ENCODE measurements at places on chromosomes 2 and 18. TPM values are rescaled to one million over a fixed set of nuclear protein-coding genes. Genes with fewer than 3 reads are reported as not detected.

- H3K36me3 ChIP-seq = peaks cover 22% of the 10 kb centered on the region
- no peaks in the 10 kb centered on the region for H3K27me3 ChIP-seq
- no peak overlapping the region for H3K4me3 ChIP-seq
- H3K4me1 ChIP-seq = peaks cover 23% of the 10 kb centered on the region
- no peak overlapping the region for H3K27ac ChIP-seq
Observed at GRCh38 chr18:54148151-54148550, 76.3 kb downstream of the MBD2 start.

DNA sequence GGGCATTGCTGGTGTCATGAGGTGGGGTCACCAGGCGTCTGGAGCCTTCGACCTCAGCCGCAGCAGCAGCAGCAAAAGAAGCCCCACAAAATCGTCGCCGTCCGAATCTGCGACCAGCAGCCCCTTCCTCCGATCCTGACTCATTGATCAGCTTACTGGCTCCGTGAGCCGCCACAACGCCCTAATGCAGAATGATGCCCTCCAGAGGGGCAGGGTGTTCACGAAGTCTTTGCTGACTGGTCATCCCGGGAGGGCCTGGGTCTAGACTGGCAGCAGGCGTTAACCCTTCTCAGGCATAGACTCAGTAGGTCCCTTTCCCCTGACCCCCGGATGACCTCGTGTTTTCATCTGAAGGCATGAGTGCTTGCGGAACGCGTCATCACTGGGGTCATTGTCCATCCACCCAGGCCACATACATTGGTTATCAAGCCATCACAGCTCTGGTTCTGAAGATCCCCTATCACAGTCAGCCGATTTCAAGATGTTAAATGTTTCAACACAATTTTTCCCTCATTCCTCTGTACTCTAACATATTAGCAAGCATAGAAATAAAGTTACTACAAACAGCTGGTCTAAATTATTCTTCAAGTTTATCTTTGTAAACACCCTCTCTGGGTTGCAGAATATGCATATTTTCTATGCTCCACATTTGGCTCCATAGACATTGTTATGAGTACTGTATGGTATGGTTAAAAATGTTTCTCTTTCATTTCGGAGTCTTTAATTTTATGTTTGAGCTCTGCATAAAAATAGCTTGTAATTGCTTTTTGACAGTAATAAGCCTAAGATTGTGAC, 83.3 kb upstream of the SALL3 start:
- no peak overlapping the region for H3K4me3 ChIP-seq
- no peak for DNase-seq
- H3K4me1 ChIP-seq = no peaks in the 10 kb centered on the region

DNA sequence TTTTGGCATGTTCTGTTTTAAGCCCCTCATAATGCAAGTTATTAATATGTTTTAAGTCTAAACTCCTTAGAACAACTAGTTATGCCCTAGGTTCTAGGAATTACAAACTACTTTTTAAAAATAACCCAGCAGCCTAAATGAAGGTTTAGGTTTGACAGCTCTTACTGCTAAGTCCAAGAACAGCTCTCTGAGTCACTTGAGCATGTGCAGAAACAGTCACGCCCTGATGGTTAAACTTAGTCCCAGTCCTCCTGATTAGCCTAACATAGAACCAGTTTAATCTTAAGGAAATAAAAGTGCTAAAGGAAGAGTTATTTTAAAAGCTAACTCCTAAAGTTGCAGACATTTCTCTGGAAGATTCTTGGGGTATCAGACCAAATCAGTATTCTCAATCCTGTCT, 72.5 kb downstream of the RMDN2 start:
- no peak overlapping the region for H3K27ac ChIP-seq
- no peaks in the 10 kb centered on the region for H3K27me3 ChIP-seq
- H3K4me3 ChIP-seq = no peak overlapping the region
- H3K36me3 ChIP-seq = no peaks in the 10 kb centered on the region
- no peaks in the 10 kb centered on the region for H3K4me1 ChIP-seq
- no peak for DNase-seq

DNA sequence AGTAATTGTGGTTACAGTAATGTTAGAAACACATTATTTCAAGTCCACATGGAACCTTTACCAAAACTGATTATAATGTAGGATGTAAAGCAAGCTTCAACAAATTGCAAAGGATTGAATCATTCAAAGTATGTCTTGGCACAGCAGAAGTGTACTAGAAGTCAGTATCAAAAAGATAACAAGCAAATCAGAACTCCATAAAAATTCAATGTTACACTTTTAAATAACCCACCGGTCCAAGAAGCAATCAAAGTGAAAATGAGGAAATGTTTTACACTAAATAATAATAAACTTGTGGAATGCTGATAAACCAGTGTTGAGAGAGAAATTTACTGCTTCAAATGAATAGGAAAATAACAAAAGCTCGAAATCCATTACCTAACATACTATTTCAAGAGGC, 47.7 kb downstream of the TTC21B start:
- no peak overlapping the region for H3K4me3 ChIP-seq
- peaks cover 12% of the 10 kb centered on the region for H3K4me1 ChIP-seq
- DNase-seq = no peak
- peaks cover 15% of the 10 kb centered on the region for H3K36me3 ChIP-seq

- no peak overlapping the region for H3K4me3 ChIP-seq
- no peak for DNase-seq
- no peak overlapping the region for H3K27ac ChIP-seq
- peaks cover 10% of the 10 kb centered on the region for H3K27me3 ChIP-seq
- no peaks in the 10 kb centered on the region for H3K36me3 ChIP-seq
Observed at GRCh38 chr2:160005476-160005875, 56.9 kb downstream of the PLA2R1 start.

GRCh38 chr18:75439348-75439747, 11.8 kb upstream of the SMIM21 start:
- H3K27ac ChIP-seq = no peak overlapping the region
- no peaks in the 10 kb centered on the region for H3K36me3 ChIP-seq
- no peak for DNase-seq
- no peak overlapping the region for H3K4me3 ChIP-seq

- no peak overlapping the region for H3K27ac ChIP-seq
- no peaks in the 10 kb centered on the region for H3K4me1 ChIP-seq
- no peaks in the 10 kb centered on the region for H3K36me3 ChIP-seq
- DNase-seq = no peak
- peaks cover 6% of the 10 kb centered on the region for H3K27me3 ChIP-seq
- no peak overlapping the region for H3K4me3 ChIP-seq
Observed at GRCh38 chr2:55761024-55761423, 67.4 kb upstream of the PNPT1 start.

- H3K27me3 ChIP-seq = no peaks in the 10 kb centered on the region
- peaks cover 10% of the 10 kb centered on the region for H3K36me3 ChIP-seq
- H3K27ac ChIP-seq = no peak overlapping the region
Observed at GRCh38 chr2:157784823-157785175, 91.3 kb downstream of the ACVR1 start.

GRCh38 chr2:72367530-72368225, 220.0 kb upstream of the CYP26B1 start:
- no peaks in the 10 kb centered on the region for H3K27me3 ChIP-seq
- H3K4me1 ChIP-seq = no peaks in the 10 kb centered on the region
- H3K36me3 ChIP-seq = peaks cover 4% of the 10 kb centered on the region
- no peak for DNase-seq
- H3K4me3 ChIP-seq = no peak overlapping the region

GRCh38 chr18:57447154-57447621, 12.0 kb downstream of the ONECUT2 start:
- H3K27me3 ChIP-seq = peaks cover 41% of the 10 kb centered on the region
- peak; percentile 57 for DNase-seq
- no peak overlapping the region for H3K27ac ChIP-seq
- H3K4me1 ChIP-seq = no peaks in the 10 kb centered on the region

GRCh38 chr2:181770150-181770549, 89.8 kb upstream of the NEUROD1 start:
- H3K4me1 ChIP-seq = peaks cover 7% of the 10 kb centered on the region
- no peak overlapping the region for H3K4me3 ChIP-seq
- no peaks in the 10 kb centered on the region for H3K36me3 ChIP-seq
- DNase-seq = no peak
- no peak overlapping the region for H3K27ac ChIP-seq
- H3K27me3 ChIP-seq = peaks cover 4% of the 10 kb centered on the region

DNA sequence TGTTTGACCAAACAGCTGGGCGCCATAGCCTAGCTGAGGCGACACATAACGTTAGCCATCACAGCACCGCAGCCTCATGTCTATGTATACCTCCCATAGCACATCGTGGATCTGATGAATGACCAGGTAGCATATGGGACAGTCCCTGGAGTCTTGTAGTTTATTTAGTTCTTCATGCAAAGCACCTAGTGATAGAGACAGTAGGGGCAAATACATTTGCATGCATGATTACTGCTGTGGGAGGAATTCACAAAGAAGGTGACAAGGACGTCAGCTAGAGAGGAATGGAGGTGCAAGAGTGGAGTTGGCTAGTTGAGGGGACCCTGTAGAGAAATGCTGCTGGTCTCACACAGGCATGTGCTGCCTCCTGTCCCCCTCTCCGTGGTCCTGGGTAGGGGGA, 478.9 kb upstream of the HS6ST1 start:
- H3K27ac ChIP-seq = no peak overlapping the region
- H3K36me3 ChIP-seq = no peaks in the 10 kb centered on the region
- no peak for DNase-seq
- H3K27me3 ChIP-seq = peaks cover 2% of the 10 kb centered on the region

- H3K4me3 ChIP-seq = no peak overlapping the region
- H3K36me3 ChIP-seq = no peaks in the 10 kb centered on the region
- no peak overlapping the region for H3K27ac ChIP-seq
- no peak for DNase-seq
- H3K4me1 ChIP-seq = no peaks in the 10 kb centered on the region
Observed at GRCh38 chr2:217835931-217836891, 166.6 kb downstream of the TNS1 start.

DNA sequence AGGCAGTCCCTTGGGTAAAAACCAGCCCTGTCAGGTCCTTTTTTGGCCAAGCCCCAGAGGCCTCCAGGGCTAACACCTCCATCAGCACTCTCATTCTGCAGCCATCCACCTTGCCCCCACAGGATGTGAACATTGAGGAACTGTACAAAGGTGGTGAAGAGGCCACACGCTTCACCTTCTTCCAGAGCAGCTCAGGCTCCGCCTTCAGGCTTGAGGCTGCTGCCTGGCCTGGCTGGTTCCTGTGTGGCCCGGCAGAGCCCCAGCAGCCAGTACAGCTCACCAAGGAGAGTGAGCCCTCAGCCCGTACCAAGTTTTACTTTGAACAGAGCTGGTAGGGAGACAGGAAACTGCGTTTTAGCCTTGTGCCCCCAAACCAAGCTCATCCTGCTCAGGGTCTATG, 7.3 kb downstream of the IL1F10 start:
- DNase-seq = peak; percentile 62
- peak overlapping the region; percentile 66 for H3K4me3 ChIP-seq
- H3K36me3 ChIP-seq = no peaks in the 10 kb centered on the region
- H3K4me1 ChIP-seq = peaks cover 21% of the 10 kb centered on the region

- peak overlapping the region; percentile 41 for H3K27ac ChIP-seq
- no peaks in the 10 kb centered on the region for H3K27me3 ChIP-seq
- peaks cover 10% of the 10 kb centered on the region for H3K36me3 ChIP-seq
- DNase-seq = no peak
- peak overlapping the region; percentile 18 for H3K4me3 ChIP-seq
Observed at GRCh38 chr2:46921676-46922448, 6.3 kb upstream of the MCFD2 start.

- no peak for DNase-seq
- H3K4me3 ChIP-seq = no peak overlapping the region
- H3K27me3 ChIP-seq = no peaks in the 10 kb centered on the region
- peaks cover 18% of the 10 kb centered on the region for H3K36me3 ChIP-seq
Observed at GRCh38 chr2:169900686-169901085, 73.4 kb downstream of the UBR3 start.

DNA sequence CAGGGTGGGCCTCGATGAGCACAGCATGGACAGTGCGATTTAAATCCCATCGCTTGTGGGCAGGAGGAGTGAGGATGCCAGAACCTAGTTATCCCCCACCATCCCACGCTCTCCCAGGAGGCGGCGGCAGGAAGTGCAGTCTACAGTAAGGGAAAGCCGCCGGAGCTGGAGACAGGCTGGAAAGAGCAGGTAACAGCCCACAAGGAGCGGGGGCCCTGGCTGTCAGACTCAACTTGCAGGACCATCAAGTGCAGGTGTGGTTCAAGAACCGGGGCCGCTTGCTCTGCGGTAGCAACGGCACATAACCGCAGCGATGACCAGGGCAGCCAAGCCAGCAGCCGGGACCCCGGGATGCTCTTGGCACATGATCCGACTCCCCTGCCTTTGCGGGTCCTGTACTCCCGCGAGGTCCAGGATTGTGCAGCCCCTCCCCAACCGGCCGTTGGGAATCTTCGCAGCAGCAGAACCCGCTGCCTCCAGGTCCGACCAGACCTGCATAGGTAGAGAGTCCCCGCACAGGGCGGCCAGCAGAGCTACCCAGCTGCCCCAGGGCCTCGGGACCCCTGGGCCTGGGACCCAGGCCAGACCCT, 82.1 kb downstream of the BIN1 start:
- no peaks in the 10 kb centered on the region for H3K36me3 ChIP-seq
- peak overlapping the region; percentile 92 for H3K4me3 ChIP-seq
- peak overlapping the region; percentile 57 for H3K27ac ChIP-seq
- no peak for DNase-seq
- peaks cover 8% of the 10 kb centered on the region for H3K4me1 ChIP-seq

Gene NBEAL1
- total RNA-seq = 20.2 TPM

Gene MDH1B
- total RNA-seq = 0.44 TPM

Gene DAPL1
- total RNA-seq = not detected

Gene RSAD2
- total RNA-seq = 104 TPM

Gene LDLRAD4
- 40.3 TPM for total RNA-seq

Gene HMSD
- total RNA-seq = not detected

Gene CD8A
- 683 TPM for total RNA-seq

Gene RPRD1A
- total RNA-seq = 33.5 TPM

Gene GPBAR1
- total RNA-seq = 0.72 TPM

Gene REG3G
- not detected for total RNA-seq

Gene RESP18
- not detected for total RNA-seq
